Hematopoietic multipotent progenitor cell (in vitro differentiated cells): ENCODE measurements at places on chromosomes 12 and 14.

DNA sequence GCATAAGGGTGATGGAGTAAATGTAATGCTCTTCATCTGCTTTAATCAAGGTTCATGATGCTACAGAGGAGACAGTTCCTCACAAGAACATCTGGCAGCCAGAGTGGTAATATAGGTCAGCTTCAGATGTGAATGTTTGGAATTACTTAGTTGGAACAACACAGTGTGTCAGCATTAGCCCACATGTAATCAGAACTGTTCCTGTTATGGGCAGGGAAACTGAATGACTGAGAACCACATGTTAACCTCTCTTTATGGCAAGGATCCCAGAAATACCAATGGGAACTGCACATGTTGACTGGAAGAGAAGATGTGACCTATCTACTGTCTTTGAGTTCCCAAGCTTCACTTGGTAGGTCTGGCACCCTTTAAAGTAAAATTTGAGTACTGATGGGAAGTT, 390.1 kb upstream of the PDE3A start:
- no peak for DNase-seq

DNA sequence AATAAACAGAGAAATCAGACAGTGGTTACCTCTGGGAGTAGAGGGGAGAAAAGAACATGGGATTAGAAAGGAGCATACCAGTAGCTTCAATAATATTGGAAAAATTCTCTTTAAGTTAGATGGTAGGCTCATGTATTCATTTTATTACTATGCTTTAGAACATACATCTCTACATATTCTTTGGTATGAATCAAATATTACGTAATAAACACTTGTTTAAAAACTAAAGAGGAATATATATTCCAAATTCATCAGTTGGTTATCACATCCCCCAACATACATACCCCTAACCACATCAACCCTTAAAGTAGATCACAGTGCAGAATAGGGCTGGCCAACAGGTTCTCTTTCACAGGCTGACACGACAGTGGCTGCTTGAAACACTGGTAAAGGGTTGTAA, 5.6 kb downstream of the RPAP3 start:
- no peak for DNase-seq

- DNase-seq: no peak
Measured at GRCh38 chr14:37232907-37233481, 35.3 kb downstream of the MIPOL1 start.

GRCh38 chr12:111249757-111250156, 119.1 kb downstream of the PHETA1 start:
- no peak for DNase-seq

DNA sequence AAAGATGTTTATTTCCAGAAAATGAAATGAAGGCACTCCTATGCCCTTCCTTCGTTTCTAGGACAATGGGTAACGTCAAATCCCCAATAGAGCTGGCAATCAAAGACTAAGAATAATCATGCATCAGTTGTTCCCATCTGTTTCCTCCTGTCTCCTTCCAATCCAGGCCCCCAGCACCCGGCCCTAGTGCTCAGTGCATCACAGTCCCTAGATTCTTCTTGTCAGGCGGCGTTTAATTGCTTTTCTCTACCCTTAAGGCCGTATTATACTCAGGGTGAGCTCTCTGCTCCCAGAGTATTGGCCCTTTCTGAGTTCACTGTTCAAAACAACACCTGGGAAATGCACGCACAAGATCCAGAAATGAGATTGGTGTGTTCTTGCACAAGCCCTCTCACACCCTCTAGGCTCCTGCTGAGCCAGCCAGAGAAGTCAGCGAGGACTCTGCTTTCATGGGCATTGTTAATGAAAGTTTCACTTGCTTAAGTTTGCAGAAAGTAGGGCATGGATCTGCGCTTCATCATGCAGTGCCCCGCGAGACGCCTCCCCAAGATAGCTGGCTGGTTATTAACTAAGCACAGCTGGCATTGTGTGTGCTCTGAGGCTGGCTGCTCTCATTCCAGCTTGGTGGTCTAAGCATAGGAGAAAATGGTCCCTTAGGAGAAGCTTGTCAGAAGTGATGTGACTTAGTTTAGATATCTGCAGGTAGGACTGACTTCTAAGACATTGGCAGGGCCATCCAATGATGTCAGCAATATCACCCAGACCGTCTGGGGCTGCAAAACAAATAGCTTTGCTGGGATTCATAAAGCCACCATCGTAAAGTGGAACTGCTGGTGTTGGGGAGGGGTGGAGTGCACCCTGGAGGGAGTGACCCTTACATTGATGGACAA, 28.7 kb downstream of the CRACR2A start:
- DNase-seq: no peak

- DNase-seq: no peak
Measured at GRCh38 chr14:26522967-26523366, 74.9 kb downstream of the NOVA1 start.
